ENCODE measurements at places on chromosomes 16 and 17. TPM values are rescaled to one million over a fixed set of nuclear protein-coding genes. Genes with fewer than 3 reads are reported as not detected.

Gene RAI1
- 32.3 TPM for total RNA-seq

Gene MARVELD3
- total RNA-seq, result not detected

Gene CACNG3
- not detected for total RNA-seq

Gene STX1B
- 1.1 TPM for total RNA-seq

Gene CCL22
- 0.06 TPM for total RNA-seq

Gene TLCD1
- total RNA-seq, result 3.5 TPM

Gene TSPAN10
- 0.50 TPM for total RNA-seq

Gene XAF1
- 21.7 TPM for total RNA-seq

Gene C16orf74
- 2.6 TPM for total RNA-seq

Gene MYH13
- total RNA-seq, result not detected

Gene NKD1
- 1.0 TPM for total RNA-seq

Gene CDH8
- total RNA-seq, result not detected

Gene ABCA3
- total RNA-seq, result 9.6 TPM

Gene STAC2
- total RNA-seq, result 1.4 TPM

Gene KRTAP9-8
- not detected for total RNA-seq

Gene SLC2A4
- total RNA-seq, result 79.1 TPM

Gene OR3A3
- total RNA-seq, result not detected

Gene RRAD
- 325 TPM for total RNA-seq

Gene MYH1
- total RNA-seq, result not detected

Gene RAMP2
- total RNA-seq, result 49.7 TPM

Gene CDH1
- 0.16 TPM for total RNA-seq

Gene CCDC57
- 11.9 TPM for total RNA-seq

Gene SAMD14
- 1.6 TPM for total RNA-seq

Gene FBXW10
- not detected for total RNA-seq

Gene CDH5
- total RNA-seq, result 80.0 TPM

Gene EPOP
- total RNA-seq, result 1.4 TPM

Gene CCDC200
- total RNA-seq, result not detected

Gene CIBAR2
- not detected for total RNA-seq

Gene IGFALS
- not detected for total RNA-seq

Gene AOC2
- total RNA-seq, result 3.8 TPM

Gene CAVIN1
- total RNA-seq, result 258 TPM

Measured in left cardiac atrium (tissue), 4 donors.